Activated CD4-positive, alpha-beta T cell treated with anti-CD3 and anti-CD28 coated beads for 24 hours (primary cell): ENCODE measurements at places on chromosomes 13 and 19.

GRCh38 chr13:55062662-55063061 lies 2034.0 kb downstream of the OLFM4 start:
- no peak for DNase-seq

- DNase-seq = no peak
Observed at GRCh38 chr19:55441319-55441691, 1.8 kb downstream of the SHISA7 start.

DNA sequence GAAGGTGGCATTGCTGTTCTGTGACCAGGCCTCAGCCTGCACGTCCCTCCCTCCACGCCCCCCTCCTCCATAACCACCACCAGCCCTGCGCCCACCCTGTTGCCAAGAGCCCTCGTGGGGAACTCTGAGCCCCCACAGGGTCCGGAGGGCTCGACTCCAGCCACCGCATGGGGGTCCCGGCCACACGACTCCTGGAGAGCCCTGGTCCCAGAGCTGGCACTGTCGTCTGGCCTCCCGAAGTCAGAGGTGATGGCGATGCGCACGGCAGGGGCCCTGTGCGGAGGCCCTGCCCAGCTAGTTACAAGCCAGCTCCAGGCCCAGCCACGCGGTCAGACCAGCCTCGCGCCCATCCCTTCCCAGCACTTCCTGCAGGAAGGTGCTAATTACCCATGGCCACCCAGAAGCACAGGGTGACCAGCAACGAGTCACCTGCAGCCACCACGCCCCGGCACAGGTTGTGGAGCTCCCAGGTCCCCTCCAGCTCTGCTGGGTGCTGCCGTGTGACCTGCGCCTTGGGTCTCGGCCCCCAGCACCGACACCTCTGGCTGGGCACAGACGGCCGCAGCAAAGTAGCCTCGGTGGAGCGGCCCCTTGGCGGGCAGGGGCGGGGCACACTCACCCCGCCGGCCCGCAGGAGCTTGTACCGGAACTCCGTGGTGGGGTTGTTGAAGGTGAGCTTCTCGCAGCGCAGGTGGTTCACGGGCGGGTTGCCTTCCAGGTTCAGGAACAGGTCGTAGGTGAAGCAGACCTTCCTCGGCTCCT lies 49.6 kb downstream of the MLLT1 start:
- no peak for DNase-seq

DNA sequence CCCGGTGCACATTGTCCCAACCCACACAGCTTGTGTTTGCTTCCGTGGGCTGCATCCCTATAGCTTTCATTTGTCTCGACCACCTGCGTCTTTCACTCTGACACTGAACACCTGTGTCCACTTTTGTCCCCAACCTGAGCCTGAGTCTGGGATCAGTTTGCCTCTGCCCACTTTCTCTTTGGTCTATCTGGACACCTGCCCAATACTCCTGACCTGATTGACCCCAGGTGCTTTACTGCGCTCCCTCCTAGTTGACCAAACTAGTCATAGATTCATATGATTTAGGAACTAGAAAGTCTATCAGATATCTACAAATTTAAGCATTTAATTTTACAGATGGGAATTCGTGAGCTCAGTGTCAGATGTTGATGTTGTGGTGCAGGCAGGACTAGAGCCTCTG lies 209.9 kb downstream of the DCT start:
- DNase-seq = no peak

DNA sequence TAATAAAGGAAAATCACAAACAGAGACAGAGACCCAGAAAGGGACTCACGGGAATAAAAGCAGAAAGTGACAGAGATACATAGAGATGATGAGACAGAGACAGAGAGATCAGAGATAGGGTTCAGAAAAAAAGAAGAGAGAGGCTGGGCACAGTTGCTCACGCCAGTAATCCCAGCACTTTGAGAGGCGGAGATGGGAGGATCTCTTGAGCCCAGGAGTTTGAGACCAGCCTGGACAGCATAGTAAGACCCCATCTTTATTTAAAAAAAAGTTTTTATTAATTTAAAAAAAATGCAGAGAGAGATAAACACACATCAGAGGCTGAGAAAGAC lies 19.4 kb upstream of the FOSB start:
- no peak for DNase-seq

DNA sequence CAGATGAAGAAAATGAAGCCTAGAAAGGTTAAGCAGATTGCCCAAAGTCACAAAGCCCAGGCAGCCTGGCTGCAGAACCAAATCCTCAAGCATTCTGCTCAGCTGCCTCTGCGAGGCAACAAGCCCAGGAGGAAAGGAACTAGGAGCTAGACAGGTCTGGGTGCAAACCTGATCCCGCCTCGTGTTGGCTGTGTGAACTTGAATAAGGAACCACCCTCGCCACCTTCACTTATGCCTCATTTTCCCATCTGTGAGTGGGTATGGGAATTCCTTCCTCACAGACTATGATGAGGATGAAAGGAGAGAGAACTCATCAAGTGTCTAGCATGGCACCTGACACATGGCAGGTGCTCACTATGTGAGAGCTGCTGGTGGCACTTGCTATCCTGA lies 6.6 kb downstream of the SMG9 start:
- DNase-seq = no peak

GRCh38 chr13:101712026-101712348 lies 259.5 kb downstream of the ITGBL1 start:
- no peak for DNase-seq

DNA sequence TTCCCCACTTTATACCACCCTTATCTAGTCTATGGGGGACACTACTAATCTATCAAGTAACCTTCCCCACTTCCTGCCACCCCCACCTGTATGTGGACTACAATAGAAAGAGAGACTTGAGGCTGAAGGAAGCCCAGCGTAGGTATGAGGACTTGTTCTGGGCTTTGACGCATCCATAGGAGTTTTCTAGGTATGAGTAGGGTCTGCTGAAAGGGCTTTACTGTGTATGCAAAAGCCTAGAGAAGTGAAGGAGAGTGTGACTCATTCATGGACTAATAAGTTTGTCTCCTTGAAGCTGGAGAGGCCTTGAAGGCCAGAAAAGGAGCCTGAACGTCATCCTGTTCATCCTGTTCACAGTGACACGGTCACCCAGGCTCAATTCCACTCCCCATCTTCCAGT lies 21.8 kb downstream of the TINCR start:
- DNase-seq = no peak

DNA sequence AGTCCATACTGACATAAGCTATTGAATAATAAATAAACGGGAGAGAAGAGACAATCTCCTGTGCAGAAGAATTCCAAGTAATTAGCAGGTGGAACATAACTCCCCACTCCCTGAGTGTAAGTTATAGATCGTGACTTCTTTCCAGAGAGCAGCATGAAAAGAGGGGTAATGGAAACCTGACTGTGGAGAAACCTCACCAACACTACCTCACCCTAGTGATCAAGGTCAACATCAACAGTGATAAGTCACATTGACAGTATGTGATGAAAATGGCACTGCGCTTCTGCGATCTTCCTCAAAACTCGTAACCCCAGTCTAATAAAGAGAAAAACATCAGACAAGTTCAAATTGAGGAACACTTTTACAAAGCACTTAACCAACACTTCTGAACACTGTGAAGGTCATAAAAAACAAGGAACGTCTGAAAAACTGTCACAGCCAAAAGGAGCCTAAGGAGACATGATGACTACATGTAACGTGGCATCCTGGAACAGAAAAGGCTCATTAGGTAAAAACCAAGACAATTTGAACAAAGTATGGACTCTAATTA lies 19.8 kb downstream of the CAB39L start:
- DNase-seq = no peak

DNA sequence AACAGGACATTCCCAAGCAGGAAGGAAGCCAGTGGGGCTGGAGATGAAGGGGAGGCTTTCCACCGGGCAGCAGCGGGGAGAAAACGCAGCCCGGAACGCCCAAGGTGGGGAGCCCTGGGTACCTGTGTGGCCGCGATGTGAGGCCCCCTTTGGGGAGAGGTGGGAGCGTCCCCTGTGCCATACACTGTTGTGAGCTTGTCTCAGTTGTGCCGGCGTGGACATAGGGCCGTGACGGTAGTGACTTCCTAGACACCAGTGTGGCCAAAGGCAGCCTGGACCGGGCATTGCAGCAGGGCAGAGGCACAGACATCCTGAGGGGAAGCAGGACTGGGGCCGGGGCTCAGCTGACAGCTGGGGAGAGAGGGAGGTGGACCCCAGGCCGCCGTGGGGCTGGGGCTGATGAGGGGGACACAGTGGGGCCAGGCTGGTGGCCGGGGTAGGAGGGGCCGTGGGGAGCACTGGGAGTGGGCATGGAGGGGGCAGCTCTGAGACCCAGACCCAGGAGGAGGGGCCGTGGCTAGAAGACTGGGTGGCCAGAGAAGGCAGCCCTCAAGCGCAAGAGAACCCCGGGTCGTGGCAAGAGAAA lies 38.5 kb upstream of the TFDP1 start:
- DNase-seq = no peak

- no peak for DNase-seq
Observed at GRCh38 chr19:10327793-10328192, 5.5 kb downstream of the RAVER1 start.

GRCh38 chr13:48302871-48303358 lies 636 bp upstream of the RB1 start:
- no peak for DNase-seq

DNA sequence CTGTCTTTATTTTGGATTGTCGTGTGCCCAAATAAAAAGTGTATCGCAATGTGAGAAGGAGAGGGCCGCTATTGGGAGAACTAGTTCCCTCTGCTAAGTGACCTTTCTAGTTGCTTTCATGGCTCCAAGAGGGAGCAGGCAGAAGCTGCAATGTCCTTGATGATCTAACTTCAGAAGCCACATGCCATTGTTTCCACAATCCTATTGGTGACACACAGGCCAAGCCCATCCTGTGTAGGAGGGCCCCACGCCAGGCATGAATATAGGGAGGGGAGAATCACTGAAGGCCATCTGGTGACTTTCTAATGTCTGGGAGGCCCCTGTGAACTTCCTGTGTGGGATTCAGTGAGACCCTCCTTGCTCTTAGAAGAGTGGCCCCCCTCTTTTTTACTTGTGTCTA lies 47.8 kb upstream of the KPNA3 start:
- DNase-seq = no peak

DNA sequence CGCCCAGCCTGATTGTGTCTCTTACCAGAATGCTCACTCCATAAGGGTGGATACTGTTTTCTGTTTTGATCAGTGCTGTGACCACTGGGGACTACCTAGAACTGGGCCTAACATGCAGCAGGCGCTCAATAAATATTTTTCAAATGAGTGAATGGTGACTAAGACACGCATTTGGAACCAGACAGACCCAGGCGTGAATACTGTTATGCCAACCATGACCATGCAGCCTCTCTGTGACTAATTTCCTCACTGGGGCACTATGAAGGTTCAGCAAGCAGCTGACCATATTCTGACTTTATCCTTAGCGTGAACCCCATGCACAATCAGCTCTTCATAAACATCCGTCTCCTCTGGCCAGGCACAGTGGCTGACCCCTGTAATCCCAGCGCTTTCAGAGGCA lies 13.0 kb upstream of the SPC24 start:
- DNase-seq = no peak

DNA sequence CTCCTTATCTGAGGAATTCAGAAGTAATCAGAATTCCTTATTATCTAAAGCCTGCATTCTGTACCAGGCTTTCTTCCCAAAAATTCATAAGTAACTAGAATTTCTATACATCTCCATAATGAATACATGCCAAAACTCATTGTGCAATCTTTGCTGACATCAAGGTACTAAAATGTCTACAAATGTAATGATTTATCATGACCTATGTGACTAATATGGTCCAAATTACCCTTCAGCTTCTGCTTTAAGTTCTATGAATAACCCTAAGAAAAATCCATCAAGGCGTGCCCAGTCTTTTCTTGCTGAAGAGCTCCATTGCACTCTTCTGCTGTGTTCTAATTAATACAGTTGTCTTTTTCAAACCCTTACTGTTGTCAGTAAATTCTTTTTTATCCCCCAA lies 58.5 kb upstream of the SLITRK1 start:
- DNase-seq = no peak

DNA sequence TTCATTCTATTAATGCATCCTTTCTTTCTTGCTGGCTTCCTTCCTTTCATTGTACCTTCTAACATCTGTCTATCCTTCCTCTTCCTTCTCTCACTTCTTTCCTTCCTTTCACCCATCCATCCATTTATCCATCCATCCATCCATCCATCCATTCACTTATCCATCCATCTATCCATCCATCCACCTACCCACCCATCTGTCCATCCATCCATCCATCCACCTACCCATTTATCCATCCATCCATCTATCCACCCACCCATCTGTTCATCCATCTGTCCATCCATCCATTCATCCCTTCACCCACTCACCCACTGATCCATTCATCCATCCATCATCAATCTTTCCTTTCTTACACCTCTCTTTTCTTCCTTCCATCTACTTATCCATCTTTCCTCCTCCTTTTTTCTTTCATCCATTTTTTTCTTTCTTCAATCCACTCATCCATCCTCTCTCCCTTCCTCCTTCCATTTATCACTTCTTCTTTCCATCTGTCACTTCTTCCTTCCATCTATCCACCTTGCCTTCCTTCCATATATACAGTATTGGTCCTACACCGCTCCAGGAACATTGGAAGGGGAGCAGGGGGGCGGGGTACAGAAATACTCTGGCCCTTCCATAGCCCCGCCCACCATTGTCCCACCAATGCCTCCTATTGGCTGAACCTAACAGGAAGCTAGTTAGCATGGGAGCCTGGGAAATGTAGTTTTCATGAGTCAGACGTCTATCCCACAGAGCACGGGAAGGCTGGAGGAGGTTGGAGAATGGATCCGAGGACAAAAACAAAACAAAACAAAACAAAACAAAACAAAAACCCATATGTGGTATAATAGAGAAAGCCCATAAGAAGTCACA lies 45.9 kb downstream of the MBD3L1 start:
- DNase-seq = no peak

DNA sequence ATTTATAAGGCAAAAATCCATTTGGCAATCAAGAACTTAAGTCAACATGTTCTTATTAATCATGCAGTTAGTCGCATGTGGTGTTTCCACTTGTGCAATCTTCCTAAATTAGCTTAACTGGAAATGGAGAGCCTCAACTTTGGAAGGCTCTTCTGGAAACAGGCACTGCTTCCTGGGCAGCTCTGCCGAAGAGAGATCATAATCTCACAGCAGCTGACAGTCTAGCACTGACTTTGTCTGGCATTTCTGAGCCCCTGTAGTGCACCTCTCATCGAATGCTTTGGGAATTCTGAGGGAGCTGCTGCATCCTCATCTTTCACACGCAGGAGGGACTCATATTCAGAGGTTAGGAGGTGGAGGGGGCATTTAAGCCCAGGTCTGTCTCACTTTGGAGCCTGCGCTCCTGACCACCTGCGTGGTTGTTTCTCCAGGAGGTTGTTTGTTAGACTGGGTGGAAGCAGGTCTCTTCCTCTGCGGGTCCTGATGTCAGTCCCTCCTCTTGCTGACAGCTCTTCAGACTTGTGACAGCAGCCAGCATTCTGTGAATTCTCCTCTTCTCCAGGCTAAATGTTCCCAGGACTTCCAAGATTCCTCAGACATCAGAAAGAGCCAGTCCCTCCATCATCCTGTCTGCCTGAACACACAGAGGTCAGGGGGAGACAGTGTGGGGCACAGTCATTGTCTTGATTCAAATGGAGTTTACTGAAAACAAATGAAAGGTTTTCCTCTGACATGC lies 100.4 kb upstream of the GJB6 start:
- DNase-seq = no peak
